ENCODE measurements at places on chromosomes 5 and 9.

DNA sequence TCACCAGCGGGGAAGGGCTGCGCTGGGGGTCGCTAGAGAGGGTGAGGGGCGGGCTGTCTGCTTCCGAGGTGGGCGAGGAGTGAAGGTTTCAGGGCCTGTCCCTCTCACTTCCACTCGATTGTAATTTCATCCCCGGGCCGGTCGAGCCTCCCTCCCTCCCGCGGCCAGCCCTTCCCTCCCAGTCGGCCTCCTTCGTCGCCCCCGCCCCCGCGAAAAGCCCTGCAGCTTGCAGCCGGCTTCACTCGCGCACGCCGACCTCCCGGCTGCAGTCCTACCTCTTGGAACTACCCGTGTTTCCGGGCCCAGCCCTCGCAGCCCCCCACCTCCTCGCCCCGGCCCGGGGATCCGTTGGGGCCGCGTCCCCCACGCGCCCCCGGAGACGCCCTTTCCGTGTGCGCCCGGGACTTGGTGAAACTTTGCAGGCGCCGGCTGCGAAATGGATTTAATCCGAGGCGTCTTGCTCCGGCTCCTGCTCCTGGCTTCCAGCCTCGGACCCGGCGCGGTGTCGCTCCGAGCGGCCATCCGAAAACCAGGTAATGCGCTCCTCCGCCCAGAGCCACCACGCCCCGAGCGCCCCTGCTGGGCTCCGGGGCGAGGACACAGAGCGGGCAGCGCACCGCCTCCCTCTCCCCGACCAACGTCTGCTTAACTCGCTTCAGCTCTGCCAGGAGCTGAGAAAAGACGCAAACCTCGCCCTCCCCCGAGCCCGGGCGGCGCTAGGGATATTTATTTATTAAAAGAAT is at the start of gene EGFLAM:
Gene EGFLAM, plus strand, starts transcription at position 241 of the 743 bp plus-strand sequence. Its CDS starts 196 bp downstream, at position 437.
- DNase-seq = no peak

DNA sequence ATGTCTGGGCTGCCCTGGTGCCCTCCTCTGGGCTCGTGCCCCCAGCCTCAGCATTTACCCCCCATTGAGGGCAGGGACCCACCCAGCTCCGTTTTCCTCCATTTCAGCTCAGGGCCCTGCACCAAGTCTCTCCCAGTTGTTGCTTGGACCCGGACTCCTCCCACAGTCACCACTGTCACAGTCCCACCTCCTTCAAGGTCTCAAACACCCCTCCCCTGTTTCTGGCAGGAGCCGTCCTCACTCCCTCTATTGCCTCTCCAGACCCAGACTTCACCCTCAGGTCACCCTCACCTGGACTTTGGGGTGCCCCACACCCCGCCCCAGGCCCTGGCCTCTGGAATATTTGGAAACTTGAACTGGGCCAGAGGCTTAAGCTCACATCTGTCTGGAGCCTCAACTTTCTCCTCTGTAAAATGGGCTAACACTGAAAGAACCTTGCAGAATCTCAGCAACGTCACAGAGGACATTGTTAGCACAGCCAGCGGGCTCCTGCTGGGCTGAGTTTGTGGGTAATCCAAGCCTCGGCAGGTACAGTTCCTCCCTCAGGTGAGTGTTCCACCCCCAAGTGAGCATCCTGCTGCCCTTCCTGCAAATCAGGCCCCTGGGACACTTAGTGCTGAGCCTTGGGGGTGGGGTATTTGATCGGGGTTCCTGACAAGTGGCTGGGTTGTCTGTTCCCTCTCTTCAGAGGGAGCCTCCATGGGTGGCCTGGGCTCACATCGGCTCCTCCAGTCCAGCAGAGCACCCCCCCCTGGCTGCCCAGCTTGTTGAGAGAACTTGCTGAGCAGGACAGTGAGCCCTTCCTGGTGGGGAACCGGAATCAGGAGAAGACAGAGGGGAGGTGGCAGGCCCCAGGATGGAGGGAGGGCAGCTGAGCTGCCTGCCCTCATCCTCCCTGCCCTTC is 130.1 kb downstream of the C9orf50 start:
- no peak for DNase-seq

- no peak for DNase-seq
Observed at GRCh38 chr5:40555886-40556285, 123.8 kb upstream of the PTGER4 start.

- no peak for DNase-seq
Observed at GRCh38 chr9:94018628-94019027, 63.5 kb upstream of the BARX1 start.

DNA sequence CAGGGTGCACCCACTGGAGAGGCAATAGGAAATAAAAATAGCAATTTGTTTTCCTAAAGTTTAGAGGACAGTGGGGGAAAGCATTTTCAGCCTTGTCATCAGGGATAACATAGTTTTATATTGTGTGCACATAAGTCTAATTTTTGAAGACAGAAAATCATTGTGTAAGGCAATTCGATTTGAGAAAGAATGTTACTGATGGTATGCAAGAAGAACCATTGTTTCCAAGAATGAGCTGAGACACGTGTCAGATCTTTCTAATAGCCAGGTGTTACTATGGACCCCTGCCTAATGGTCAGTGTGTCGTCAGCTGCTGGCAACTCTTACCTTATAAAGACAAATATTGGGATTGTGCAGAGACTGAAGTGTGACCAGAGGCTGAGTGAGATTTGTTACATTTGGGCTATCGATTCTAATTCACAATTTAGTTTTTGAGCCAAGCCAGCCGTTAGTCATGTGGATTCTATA is 67.1 kb upstream of the PPP2R2B start:
- DNase-seq = no peak

DNA sequence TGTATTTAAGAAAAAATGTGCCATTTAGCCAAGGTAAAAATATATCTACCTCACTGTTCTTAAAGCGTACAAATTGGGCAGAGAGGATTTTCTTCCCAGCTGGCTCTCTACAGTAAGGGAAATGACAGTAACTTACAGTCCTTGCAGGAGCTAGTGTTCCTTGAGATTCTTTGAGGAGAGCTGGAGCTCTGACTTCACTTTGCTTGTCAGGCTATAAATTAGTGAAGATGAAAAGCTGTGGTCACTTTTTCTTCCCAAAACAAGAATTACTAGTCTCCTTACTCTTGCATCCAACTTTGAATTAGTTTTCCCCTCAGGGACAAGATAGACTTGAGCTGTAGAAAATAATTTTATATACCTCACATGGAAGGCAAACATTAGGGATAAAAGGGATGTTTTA is 129.9 kb downstream of the ZSWIM6 start:
- DNase-seq = no peak

DNA sequence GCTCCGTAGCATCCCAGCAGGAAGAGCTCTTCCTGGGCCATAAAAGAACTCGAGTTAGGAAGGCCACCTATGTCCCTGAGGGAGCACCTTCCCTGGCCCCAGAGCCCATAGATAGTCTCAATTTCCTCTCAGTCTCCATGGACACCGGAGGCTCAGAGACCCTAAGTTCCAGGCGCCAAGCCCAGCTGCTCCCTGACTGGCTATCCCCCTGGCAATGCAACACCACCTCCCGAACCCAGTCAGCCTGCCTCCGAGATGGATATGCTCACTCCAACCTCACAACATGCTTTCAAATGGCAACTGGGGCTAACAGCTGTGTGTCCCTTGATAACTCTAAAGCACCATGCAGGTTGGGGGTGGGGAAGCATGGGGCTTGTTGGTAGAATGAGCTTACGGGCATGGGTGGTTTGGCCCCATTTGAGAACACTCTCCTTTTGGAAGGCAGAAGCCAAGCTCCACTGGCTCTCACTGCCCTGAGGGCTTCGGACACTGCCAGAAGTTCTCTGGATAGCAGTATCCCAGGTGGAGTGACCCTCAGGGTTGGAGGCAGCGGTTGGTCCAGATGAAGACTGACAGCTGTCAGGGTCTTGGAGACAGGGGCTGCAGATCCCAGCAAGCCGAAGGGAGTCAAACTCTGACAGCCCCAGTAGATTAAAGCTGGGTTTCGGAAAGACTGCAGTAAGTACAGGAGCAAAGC is 165.3 kb downstream of the PAX5 start:
- DNase-seq = no peak

GRCh38 chr9:134612309-134612708 is 29.3 kb upstream of the COL5A1 start:
- DNase-seq = no peak

- DNase-seq = no peak
Observed at GRCh38 chr9:129323999-129324553, 146.0 kb upstream of the IER5L start.

DNA sequence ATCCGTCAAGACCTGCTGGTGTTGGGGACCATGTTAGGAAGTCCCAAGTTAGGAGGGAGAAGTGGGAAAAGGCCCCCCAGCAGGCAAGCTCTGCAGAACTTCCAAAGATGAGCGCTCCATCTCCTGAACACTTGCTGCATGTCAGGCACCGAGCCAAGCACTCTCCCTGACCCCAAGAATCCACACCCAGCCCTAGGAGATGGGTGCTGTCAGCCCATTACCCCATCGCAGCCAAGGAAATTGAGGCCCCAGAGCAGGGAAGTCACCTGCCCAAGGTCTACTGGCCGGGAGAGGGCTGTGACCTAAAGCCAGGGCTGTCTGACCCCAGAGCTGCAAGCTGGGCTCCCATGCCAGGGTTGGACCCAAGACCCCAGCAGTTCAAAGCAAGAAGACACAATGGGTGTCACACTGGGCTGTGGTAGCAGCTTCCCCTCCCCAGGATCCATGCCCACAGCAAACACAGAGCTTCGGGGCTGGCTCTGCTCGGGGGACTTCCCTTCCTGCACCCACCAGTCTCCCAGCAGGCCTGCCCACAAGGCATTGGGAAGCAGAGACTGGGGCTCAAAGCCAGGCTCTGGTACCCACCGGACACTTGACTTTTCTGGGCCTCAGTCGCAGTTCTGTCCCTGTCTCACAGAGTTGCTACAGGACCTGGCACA is 13.5 kb downstream of the EEIG1 start:
- no peak for DNase-seq

GRCh38 chr9:4382722-4383317 is 83.0 kb upstream of the GLIS3 start:
- peak; percentile 32 for DNase-seq

GRCh38 chr5:117425163-117425562 is 850.5 kb upstream of the SEMA6A start:
- no peak for DNase-seq

- no peak for DNase-seq
Observed at GRCh38 chr5:41191249-41191648, 22.1 kb downstream of the C6 start.

GRCh38 chr5:79513704-79514390 is at the start of gene HOMER1:
Gene HOMER1, minus strand, starts transcription at chr5:79514134. Its CDS starts 1,360 bp downstream, at chr5:79512774.
- peak; percentile 78 for DNase-seq

GRCh38 chr5:132485641-132486317 is 4.8 kb downstream of the IRF1 start:
- DNase-seq = no peak

GRCh38 chr5:82142928-82143577 is 135.1 kb downstream of the RPS23 start:
- DNase-seq = no peak

DNA sequence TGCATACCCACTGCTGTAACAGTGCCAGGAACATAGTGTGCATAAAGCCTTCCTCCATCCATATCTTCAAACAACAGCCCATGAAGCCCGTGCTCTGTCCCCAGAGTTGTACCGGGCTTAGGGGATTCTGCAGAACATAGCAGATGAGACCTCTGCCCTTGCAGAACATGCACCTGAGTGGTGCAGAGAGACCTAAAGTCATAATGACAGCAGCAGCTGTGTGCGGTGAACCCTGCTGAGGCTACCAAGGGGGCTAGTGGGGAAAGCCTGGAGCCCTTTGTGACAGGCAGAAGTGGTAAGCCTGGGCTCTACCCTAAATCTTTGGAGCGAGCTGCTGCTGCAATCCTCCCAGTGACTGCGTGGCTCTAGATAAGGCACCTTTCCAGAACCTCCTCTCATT is 32.2 kb upstream of the BRD3 start:
- DNase-seq = no peak

GRCh38 chr9:131407717-131408195 is 13.9 kb downstream of the PRRC2B start:
- peak; percentile 89 for DNase-seq

GRCh38 chr9:70324963-70325362 is 66.2 kb downstream of the SMC5 start:
- no peak for DNase-seq

DNA sequence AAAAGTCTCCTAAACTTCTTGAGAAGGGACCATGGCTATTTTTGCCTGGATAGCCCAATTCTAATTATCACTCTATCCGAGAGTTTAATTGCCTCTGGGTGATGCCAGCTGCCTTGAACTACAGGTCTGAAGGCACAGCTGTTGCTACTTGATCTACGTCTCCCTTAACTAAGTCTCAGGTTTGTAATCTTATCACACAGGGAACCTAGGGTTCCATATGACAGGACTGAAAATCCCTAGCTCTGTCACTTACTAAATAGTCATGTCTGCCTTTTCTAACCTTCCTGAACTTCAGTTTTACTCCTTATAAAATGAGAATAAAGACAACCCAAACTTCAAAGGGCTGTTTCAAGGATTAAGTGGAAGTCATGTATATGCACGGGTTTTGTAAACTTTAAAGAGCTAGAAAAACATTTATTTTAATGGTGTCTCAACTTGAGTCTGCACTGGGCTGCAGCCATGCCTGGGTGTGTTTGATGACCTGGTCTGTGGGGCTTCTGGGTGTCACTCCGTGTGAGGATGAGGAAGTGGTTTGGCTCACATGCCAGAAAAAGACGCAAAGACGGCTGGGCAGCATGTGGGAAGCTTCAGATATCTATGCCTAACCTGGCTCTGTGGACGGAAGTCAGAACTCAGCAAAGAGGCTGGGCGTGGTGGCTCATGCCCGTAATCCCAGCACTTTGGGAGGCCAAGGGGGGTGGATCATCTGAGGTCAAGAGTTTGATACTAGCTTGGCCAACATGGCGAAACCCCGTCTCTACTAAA is 129.3 kb upstream of the SLC44A1 start:
- DNase-seq = peak; percentile 38

GRCh38 chr9:129606161-129607026 is 14.5 kb downstream of the C9orf50 start:
- DNase-seq = no peak

DNA sequence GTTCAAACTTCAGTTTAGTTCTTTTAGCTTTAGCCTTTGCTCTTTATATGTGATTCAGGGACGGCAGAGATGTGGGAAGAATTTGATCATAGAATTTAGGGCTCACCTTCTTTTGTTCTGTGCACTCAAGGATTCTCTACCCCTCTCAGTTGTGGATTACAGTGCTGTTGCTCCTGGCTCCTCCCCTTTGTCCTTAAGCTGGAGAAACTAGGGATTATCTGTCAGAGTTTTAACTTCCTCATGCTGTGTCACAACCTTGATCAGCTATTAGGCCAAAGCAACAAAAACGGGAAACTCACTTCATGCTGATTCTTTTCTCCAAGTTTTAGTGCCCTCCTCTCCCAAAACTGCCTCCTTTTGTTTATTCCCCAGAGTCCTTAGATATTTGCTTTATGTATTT is 13.0 kb upstream of the PCDHAC2 start:
- no peak for DNase-seq

DNA sequence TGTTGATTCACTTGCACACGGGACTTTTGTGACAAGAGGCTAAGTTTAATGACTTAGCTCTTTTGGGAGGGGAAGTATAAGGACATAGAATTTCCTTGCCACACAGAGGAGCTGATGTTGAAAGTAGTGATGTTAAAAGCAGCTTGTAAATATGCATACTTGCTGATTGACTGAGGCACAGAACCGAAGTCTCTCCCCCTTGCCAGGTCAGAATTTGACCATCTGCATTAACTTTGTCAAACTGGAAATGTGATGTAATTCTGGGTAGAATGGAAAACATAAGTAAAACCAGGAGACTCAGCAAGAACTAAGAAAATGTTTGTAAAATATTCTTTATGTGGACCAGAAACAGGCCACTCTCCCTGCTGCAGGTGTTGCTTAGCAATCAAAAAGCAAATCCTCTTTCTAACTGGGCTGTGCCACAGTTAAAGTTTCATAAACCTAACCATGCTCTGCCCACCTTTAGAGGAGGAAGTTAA is 284.2 kb downstream of the NR3C1 start:
- no peak for DNase-seq

GRCh38 chr5:115578657-115579056 is 23.6 kb downstream of the TICAM2 start:
- DNase-seq = no peak
